ENCODE measurements at places on chromosomes 6 and 20. TPM values are rescaled to one million over a fixed set of nuclear protein-coding genes. Genes with fewer than 3 reads are reported as not detected.

- H3K27me3 ChIP-seq, result no peaks in the 10 kb centered on the region
- no peaks in the 10 kb centered on the region for H3K4me1 ChIP-seq
- H3K36me3 ChIP-seq, result no peaks in the 10 kb centered on the region
- H3K27ac ChIP-seq, result no peak overlapping the region
- no peak overlapping the region for H3K4me3 ChIP-seq
Measured at GRCh38 chr6:47435254-47435612, 42.4 kb upstream of the CD2AP start.

- no peak overlapping the region for H3K27ac ChIP-seq
- H3K4me1 ChIP-seq, result no peaks in the 10 kb centered on the region
- no peaks in the 10 kb centered on the region for H3K36me3 ChIP-seq
- DNase-seq, result no peak
- peaks cover 2% of the 10 kb centered on the region for H3K27me3 ChIP-seq
- no peak overlapping the region for H3K4me3 ChIP-seq
Measured at GRCh38 chr20:22288957-22289356, 295.4 kb downstream of the FOXA2 start.

- DNase-seq, result no peak
- no peaks in the 10 kb centered on the region for H3K27me3 ChIP-seq
- H3K4me3 ChIP-seq, result no peak overlapping the region
- peaks cover 91% of the 10 kb centered on the region for H3K4me1 ChIP-seq
- peak overlapping the region; percentile 97 for H3K27ac ChIP-seq
Measured at GRCh38 chr6:125944434-125944816, 12.1 kb upstream of the HINT3 start.

DNA sequence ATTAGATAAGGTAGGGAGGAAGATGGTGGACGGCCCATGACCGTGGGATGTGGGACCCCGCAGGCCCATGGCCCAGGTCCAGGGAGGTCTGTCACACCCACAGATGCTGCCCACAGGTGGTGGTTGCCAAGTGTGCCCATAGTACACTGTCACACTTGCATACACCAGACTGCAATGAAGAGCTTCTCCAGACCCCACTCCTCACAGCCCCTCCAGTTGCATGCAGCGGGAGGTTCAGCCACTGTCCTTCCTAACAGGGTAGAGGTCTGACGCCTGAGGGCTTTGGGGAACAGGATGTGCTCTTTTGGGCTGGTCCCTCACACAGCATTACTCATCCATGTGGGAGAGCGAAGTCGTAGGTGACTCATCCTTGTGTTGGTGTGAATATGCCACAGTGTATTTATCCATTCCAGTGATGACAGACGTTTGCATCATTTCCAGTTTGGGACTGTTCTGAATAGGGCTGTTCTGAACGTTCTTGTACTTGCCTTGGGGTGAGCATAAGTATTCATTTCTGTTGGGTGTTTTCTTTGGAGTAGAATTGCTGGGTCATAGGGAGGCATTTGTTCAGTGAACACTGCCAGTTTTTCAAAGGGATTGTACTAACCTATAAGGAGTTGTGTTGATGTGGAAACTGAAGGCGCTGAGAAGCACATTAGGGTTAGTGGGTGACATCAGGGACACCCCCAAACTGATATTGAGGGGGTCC is 10.1 kb upstream of the PYGB start:
- H3K27me3 ChIP-seq, result no peaks in the 10 kb centered on the region
- no peaks in the 10 kb centered on the region for H3K36me3 ChIP-seq
- H3K27ac ChIP-seq, result peak overlapping the region; percentile 98
- H3K4me3 ChIP-seq, result no peak overlapping the region
- DNase-seq, result peak; percentile 84

DNA sequence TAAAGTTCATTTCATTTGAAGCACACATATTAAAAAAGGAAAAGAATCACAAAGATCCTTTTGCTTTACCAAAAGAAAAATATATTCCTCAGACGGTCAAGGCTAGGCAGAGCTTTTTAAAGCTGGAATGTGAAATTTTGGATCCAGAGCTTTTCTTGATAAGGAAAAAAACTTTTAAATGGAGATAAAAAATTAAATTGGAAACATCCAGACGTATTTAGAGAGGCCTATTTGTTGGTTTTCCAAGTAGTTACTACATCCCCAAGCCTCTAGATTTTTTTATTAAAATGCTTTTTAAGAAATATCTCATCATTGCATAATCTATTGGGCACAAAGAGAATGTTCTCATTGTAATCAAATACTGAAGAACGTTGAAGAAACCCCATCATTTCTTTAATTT is 385.7 kb upstream of the CITED2 start:
- H3K27ac ChIP-seq, result no peak overlapping the region
- no peak for DNase-seq
- peaks cover 72% of the 10 kb centered on the region for H3K4me1 ChIP-seq
- no peak overlapping the region for H3K4me3 ChIP-seq
- no peaks in the 10 kb centered on the region for H3K36me3 ChIP-seq

DNA sequence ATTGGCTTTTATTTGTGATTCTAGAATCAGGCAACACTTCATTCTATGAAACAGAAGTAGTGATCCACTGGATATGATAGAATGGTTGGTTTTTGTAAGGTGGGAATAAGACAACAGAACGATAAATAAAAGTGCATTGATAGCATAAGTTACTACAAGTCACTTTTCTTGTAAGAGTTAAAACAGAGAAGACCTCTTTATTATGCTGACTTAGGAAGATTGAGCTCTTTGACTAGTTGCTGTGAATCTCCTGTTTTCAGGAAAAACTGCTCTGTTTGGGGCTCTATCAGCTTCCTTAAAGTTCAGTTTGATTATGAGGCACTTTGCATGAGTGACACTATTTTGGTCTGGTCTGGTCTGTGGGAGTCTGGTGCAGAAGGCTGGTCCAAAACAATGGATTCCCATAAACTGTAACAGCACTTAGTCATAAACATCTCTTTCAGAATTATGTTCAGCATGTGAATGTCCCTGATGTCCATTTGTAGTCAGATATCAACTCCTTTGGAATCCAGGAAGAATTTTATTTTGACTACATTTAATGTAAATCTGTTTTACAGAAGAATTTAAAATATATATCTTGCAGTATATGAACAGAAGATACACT is 35.0 kb upstream of the DSE start:
- DNase-seq, result no peak
- H3K4me1 ChIP-seq, result peaks cover 18% of the 10 kb centered on the region
- H3K27ac ChIP-seq, result no peak overlapping the region
- H3K27me3 ChIP-seq, result no peaks in the 10 kb centered on the region
- no peak overlapping the region for H3K4me3 ChIP-seq

GRCh38 chr6:81834141-81834681 is 81.7 kb upstream of the TENT5A start:
- peak overlapping the region; percentile 84 for H3K27ac ChIP-seq
- peaks cover 15% of the 10 kb centered on the region for H3K4me1 ChIP-seq
- DNase-seq, result no peak
- H3K27me3 ChIP-seq, result no peaks in the 10 kb centered on the region

GRCh38 chr6:14841901-14842421 is 403.9 kb upstream of the JARID2 start:
- H3K36me3 ChIP-seq, result peaks cover under 1% of the 10 kb centered on the region
- peaks cover 9% of the 10 kb centered on the region for H3K4me1 ChIP-seq
- no peak for DNase-seq
- H3K27me3 ChIP-seq, result peaks cover 13% of the 10 kb centered on the region
- H3K4me3 ChIP-seq, result no peak overlapping the region

- no peaks in the 10 kb centered on the region for H3K27me3 ChIP-seq
- peak overlapping the region; percentile 93 for H3K27ac ChIP-seq
- H3K36me3 ChIP-seq, result no peaks in the 10 kb centered on the region
- peaks cover 29% of the 10 kb centered on the region for H3K4me1 ChIP-seq
- no peak overlapping the region for H3K4me3 ChIP-seq
- DNase-seq, result no peak
Measured at GRCh38 chr6:1131285-1132079, 180.4 kb upstream of the FOXQ1 start.

- H3K27ac ChIP-seq, result no peak overlapping the region
- peaks cover 4% of the 10 kb centered on the region for H3K36me3 ChIP-seq
- peaks cover 1% of the 10 kb centered on the region for H3K27me3 ChIP-seq
- DNase-seq, result no peak
- H3K4me1 ChIP-seq, result no peaks in the 10 kb centered on the region
- H3K4me3 ChIP-seq, result no peak overlapping the region
Measured at GRCh38 chr6:159908535-159908934, 17.7 kb downstream of the MAS1 start.

DNA sequence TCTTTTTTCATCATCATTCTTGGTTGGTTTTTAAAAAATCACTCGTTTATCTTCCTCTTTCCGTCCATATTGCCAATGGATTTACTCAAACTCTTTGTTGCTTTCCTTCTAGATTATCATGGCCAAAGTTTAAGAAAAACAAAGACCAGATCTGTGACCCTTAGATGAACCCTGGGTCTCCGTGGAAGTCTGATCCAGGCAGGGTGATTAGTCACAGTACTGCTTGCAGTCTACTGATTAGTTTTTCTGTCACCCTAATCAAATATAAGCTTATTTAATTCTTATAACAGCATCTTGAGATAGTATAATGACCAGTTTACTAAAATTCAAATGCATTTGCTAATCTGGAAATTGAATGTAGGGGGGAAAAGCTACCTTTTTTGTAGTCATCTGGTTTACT is 6.0 kb upstream of the SMIM28 start:
- H3K27ac ChIP-seq, result no peak overlapping the region
- DNase-seq, result no peak
- peaks cover 4% of the 10 kb centered on the region for H3K36me3 ChIP-seq
- H3K4me1 ChIP-seq, result no peaks in the 10 kb centered on the region
- no peak overlapping the region for H3K4me3 ChIP-seq

DNA sequence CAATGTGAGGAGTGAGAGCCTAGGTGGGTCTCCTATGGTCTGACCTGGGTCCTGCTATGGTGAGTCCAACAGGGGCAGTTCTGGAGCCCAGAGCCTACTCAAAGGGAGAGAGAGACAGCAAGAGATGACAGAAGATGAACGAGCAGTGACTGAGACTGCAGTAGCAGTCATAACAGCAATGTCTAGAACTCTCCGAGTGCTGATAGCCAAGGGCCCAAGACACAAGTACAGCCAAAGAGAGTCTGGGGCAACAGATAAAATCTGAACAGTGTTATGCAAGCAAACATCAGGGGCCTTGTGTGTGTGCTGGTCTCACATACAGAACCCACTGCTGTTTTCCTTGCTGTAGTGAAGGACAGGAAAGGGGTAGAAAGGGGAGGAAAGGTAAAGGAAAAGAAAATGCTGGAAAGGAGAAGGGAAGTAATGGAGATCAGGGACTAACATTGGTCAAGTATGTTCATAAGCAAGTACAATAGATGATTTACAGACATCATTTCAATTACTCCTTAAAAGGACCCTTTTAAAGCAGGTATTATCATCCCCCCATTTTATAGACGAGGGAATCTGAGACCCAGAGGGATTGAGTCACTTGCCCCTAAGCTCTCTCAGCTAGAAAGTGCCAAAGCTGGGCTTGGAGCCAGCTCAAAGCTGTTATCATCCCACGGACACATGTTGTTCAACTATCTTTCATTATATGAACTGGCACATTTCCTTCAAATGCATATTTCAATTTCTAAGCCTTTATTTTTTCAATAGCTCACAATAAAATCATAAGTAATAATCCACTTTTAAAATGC is 182.3 kb upstream of the RAB32 start:
- H3K4me3 ChIP-seq, result no peak overlapping the region
- no peak overlapping the region for H3K27ac ChIP-seq
- peaks cover 3% of the 10 kb centered on the region for H3K27me3 ChIP-seq
- DNase-seq, result no peak

DNA sequence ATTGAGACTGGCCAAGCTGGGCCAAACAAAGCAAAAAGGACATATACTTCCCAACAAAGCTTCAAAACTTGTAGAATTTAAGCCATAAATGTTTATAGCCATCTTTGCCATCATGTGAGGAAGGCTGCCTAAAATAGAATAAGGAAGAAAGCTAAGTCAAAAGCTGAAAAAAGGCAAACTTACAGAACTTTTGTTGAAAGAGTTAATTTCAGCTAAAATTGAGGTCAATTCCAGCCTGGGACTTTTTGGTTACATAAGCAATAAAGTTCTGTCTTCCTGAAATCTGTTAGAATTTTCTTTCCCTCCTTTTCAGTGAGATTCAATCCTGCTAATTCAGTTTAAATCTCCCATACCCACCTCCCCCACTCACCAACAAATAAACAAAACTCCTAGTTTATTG is 227.9 kb upstream of the MARCKS start:
- H3K27ac ChIP-seq, result peak overlapping the region; percentile 92
- no peaks in the 10 kb centered on the region for H3K27me3 ChIP-seq
- no peaks in the 10 kb centered on the region for H3K36me3 ChIP-seq
- H3K4me3 ChIP-seq, result no peak overlapping the region
- DNase-seq, result no peak

DNA sequence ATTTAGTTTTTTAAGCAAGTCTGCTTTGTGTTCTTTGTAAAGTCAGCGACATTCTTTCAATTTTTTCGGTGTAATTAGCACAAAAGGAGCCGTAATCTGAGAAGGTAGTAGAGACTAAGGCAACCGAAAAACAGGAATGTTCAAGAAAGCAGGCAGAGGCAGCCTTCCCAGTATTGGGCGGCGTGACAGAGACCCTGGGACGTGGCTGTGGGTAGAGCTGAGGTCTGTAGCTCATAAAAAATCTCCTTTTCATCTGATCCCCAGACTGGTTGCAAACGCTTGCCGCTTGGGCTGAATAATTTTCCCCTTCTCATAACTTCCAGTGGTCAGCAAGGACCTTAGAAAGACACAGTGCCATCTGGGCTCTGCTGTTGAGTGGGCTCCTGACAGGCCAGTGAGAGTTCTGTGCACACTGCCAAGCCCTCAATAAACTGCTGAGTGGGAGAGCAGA is 30.8 kb downstream of the GNAS start:
- H3K4me3 ChIP-seq, result peak overlapping the region; percentile 37
- no peaks in the 10 kb centered on the region for H3K36me3 ChIP-seq
- H3K27me3 ChIP-seq, result no peaks in the 10 kb centered on the region
- peak overlapping the region; percentile 92 for H3K27ac ChIP-seq

Gene ADGRB3
- 1.5 TPM for total RNA-seq

Gene PBX2
- total RNA-seq, result 58.6 TPM

Gene TINAG
- total RNA-seq, result not detected

Gene ADAT2
- 5.4 TPM for total RNA-seq

Gene DLK2
- total RNA-seq, result 1.1 TPM

Gene ACSS2
- 34.8 TPM for total RNA-seq

Gene TRIM40
- not detected for total RNA-seq

Gene TFAP2D
- total RNA-seq, result not detected

Gene SNAP25
- total RNA-seq, result 0.65 TPM

Gene LRFN2
- not detected for total RNA-seq

Gene OR2J3
- total RNA-seq, result not detected

Gene MDFI
- 62.6 TPM for total RNA-seq
